Activated naive CD8-positive, alpha-beta T cell treated with anti-CD3 and anti-CD28 coated beads, Interleukin-2, amount 50 U/mL, for 16 hours (primary cell): ENCODE measurements at places on chromosomes 11 and 22.

DNA sequence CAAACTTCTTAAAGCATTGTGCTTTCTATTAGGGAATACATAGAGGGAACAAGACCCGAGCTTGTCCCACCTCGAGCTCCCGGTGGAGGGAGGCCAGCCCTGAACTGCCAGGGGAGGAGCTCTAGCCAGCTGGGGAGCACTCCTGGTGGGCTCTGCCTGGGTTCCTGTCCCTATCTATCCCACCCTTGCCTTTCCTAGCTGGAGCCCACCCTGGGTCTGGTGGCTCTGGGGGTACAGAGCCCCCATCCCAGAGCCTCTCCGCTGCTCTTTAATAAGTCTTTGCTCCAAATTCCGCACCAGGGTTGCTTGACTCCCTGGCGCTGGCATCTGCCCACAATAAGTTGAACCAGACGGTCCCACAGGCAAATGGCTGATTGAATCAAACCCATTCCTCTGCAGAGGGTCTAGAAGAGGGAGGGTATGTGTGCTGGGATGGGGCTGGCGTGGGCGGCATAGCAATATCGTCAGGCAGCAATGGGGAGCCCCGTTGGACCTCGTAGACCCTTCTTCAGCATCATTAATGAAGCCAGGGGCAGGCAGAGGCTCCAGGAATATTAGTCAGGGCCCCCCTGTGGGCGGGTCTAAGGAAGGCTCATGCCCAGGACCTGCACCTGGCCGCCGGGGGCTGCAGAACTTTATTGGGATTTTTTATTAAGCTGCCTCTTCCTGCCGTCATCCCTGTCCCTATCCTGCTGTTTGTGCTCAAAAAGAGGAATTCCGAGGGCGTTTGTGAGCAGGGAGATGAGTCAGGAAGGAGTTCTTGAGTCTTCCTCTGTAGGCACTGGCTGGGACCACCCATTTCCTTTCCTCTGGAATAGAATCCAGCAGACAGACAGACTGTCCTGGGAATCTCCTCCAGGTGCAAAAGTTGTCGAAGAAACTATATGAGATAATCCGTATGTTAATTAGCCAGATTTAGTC lies 38.5 kb upstream of the RIC3 start:
- no peak for DNase-seq

- no peak for DNase-seq
Measured at GRCh38 chr22:30892731-30893221, 75.8 kb downstream of the MORC2 start.

- DNase-seq: no peak
Measured at GRCh38 chr11:7596975-7597391, 76.3 kb downstream of the CYB5R2 start.

GRCh38 chr11:76444065-76444383 lies 794 bp upstream of the EMSY start:
- no peak for DNase-seq

DNA sequence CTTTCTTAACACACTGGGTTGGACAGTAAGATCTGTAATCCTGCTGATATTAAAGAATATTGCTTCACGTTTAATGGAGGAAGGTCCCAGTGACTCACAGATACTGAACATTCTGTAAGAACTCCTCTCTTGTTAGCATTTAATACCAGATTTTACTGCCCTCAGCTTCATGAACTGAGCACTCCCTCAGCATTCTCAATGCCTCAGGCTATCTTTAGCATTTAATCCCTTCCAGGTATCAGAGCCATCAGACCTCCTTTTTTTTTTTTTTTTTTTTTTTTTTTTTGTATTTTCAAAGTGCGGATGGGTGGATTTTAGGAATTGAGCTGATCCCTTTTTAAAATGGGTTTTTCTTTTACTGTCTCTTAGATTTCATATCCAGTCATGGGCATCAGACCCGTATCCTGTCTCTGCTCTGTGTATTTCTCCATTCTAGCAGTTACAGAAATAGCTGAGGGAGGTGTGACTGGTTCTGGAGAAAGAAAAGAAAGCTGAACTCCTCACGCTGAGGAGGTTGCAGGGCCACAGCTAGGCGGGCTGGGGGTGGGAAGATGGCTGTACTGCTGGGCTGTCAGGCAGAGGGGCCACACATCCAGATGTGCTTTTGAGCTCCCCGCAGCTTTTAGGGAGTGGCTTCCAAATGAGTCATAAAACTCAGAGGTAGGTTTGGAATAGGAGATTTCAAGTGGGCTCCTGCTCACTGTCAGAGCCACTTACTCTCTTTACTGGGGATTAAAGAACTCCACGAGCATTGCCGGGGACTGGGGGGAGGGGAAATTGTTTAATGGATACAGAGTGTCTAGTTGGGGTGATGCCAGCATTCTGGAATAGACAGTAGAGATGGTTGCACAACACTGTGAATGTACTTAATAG lies 97.0 kb downstream of the SYT9 start:
- no peak for DNase-seq

DNA sequence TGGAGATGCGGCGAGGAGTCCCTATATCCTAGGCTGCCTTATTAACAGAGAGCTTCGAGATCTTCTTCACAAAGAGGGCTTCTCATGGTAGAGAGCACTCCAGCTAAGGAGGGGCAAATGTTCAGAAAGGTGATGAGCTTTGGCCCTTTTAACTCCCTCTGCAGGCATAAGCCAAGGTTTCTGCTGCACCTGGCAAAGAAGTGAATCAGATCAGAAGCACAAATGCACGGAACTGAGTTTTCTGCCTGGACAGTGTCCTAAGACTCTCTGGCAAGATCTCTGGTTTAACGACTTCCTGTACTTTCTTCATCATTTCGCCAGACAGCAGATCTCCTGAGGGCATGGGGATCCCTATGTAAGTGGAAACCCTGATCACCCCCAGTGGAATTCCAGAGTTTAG lies 37.2 kb downstream of the POU2AF3 start:
- no peak for DNase-seq

DNA sequence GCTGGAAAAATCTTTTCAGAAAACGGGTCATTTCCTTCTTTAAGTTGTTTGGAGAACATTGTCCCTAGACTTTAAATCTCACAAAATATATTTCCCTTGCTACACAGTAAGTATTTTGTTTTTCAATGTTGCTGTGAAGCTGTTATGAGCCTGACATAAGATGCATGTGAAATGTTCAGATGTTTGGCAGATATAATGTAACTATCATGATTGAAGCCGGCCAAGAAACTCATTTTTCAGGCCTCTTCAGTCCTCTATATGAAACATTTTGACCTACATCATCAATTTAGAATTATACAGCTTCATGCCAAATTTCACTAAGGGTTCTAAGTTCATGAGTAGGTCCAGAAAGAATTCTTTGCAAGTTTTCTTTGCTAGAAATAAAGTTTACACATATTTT lies 133.8 kb downstream of the JRKL start:
- no peak for DNase-seq
